PC-3 (cell line): ENCODE measurements at places on chromosomes 2 and 18. TPM values are rescaled to one million over a fixed set of nuclear protein-coding genes. Genes with fewer than 3 reads are reported as not detected.

SIX2 gene
- 26.8 and 27.9 TPM in 2 replicates for total RNA-seq

DOK1 gene
- 4.7 and 6.0 TPM in 2 replicates for total RNA-seq

KLHL41 gene
- 0.07 and 0.12 TPM in 2 replicates for total RNA-seq

CGREF1 gene
- total RNA-seq: 18.7 and 22.6 TPM in 2 replicates

SLC30A3 gene
- 0.36 TPM in 1 of 2 replicates, not detected in the other for total RNA-seq

FBXO36 gene
- total RNA-seq: 3.6 and 4.3 TPM in 2 replicates

CTNNA2 gene
- total RNA-seq: not detected in 2 replicates

- DNase-seq: peak; percentile 48
Measured at GRCh38 chr2:170679607-170680079, 35.5 kb upstream of the SP5 start.

- DNase-seq: peak; percentile 9
Measured at GRCh38 chr18:48913201-48913600, 37.6 kb downstream of the SMAD7 start.

DNA sequence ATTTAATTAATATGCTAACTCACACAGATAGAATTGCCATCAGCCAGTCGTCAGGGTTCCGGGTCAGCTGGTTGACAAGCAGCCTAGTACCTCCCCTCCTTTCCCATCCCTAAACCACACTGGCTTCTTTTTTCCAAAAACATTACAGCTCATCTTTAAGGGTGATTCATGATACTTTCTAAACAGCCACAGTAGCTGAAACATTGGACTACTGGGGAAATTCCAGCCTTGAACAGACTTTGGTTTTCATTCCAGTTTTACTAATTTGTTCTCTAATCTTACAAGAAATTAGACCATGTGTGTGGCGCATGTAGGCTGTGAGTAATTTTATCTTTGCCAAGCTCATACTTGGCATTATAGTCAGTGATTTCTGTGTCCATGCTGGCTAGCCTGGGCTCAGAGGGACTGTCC lies 110.8 kb downstream of the FMNL2 start:
- peak; percentile 73 for DNase-seq

GRCh38 chr18:24491927-24492834 lies 31.7 kb downstream of the HRH4 start:
- DNase-seq: no peak

DNA sequence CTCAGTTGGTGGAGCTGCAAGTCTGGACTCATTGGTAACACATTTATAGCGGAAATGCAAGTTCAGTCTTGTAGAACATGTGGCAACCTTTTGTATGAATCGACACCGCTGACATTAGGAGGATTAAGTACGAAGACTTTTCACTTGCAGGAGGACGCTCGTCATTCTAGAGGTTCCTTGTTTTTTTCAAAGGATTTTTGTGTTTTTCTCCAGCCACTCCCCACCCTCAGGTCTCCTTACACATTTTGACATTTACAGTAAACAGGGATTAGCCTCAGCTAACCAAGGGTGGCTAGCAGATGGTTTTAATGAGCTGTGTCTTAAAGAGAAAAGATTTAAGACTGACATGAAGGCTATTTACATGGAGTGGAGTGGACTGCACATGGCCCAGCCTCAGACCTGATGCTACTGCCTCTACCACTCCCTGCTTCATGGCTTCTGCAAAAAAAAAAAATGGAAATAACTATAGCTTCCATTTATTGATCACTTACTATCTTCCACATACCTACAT lies 173.8 kb downstream of the TRIB2 start:
- no peak for DNase-seq

DNA sequence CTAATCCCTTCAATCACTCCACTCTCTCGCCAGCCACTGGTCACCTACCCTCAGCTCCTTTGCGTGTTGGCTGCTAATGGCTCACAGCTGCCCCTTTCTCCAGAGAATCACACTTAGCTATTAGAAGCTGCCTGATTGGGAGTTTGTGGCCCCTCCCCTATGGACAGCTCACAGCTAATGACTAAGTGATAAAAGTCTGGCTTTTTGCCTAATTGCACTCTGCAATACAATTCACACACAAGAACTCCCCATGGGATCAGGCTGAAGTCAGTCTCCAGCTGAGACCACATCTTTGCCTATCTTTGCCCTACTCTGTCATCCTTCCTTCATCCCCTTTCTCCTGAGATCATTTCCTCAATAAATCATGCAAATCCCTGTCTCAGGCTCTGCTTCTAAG lies 701.9 kb upstream of the RAB6C start:
- no peak for DNase-seq

DNA sequence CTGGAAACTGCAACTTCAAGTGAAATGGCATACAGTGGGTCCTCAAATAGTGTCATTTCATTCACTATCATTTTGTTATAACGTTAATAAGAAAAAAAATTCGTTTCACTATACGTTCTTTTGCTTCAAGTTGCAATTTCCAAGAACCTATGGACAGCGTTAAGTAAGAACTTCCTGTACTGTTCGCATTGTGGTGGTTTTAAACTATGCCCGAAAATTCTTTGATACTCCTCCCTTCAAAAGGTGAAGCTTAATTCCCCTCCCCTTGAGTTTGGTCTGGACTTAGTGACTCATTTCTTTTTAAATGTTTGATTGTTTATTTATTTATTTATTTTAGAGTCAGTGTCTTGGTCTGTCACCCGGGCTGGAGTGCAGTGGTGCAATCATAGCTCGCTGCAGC lies 20.7 kb downstream of the GNLY start:
- no peak for DNase-seq

GRCh38 chr2:150211164-150211631 lies 276.3 kb downstream of the RND3 start:
- DNase-seq: peak; percentile 7

- DNase-seq: no peak
Measured at GRCh38 chr2:6739547-6739946, 126.2 kb downstream of the CMPK2 start.
